ENCODE measurements at places on chromosomes 3 and 15.

GRCh38 chr3:185049710-185050109 is 103.2 kb downstream of the C3orf70 start:
- DNase-seq = no peak

DNA sequence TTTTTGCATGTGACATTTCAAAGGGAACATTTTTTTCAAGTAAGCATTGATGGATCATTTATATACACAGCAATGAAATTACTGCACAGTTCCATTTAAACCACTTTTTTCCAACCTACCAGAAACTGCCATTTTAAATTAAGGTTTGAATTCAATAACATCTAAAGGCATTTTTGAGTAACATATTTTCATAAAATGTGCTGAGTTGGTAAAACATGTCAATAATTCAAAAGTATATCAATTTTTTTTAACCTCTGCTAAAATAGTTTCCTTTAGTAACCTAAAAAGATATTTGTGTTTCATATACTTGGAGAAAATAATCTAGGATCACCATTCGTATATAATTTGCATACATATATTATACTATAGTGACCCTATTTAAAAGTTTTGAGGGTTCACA is 355.1 kb upstream of the KCNMB2 start:
- no peak for DNase-seq

DNA sequence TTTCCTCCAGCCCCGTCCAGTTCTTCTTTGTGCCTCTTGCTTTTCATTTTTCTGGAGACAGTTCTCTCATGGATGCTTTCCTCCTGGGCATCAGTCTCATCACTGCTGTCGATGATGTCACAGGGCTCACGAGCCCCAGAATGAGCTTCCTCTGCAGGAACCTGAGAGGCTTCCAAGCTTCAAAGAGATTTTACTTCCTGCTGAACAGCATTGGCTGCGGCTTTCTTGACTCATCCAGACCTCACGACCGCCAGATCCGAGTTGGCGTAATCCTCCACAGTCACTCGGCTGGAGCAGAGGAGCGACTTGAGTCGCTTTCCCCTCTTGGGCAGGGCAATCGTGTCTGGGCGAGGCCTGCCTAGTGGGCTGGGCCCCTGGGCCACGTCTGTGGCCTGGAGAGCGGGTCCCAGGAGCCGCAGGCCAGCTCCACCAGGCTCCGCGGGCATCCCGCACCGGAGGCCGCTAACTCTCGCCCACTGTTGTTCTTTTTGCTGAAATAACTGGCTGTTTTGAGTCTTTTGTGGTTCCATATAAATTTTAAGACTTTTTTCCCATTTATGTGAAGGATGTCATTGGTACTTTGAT is 20.8 kb upstream of the FAN1 start:
- DNase-seq = no peak

- peak; percentile 13 for DNase-seq
Observed at GRCh38 chr3:21991061-21991460, 240.1 kb upstream of the ZNF385D start.

- no peak for DNase-seq
Observed at GRCh38 chr3:114293838-114294535, at the start of gene TIGIT. TIGIT (plus strand) TSS chr3:114294028; CDS start chr3:114294062, 34 bp downstream.

GRCh38 chr3:194300382-194300758 is 50.8 kb downstream of the CPN2 start:
- peak; percentile 91 for DNase-seq

DNA sequence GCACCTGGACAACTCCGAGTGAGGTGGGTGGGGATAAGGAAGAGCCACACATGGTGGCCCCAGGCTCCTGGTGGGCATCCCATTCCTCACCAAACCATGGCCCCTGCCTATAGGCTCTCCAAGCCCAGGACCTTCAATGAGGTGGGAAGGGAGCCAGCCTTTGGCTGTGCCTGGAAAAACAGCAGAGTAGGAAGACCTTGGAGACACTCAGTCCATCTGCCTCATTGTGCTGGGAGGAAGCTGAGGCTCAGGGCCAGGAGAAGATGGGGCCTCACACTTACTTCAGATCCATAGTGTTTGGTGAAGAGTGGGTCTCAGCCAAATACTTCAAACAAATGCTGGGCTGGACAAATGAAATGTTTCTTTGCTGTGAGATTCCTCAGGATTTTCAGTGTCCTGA is 47.4 kb upstream of the APEH start:
- no peak for DNase-seq

- DNase-seq = no peak
Observed at GRCh38 chr3:195817578-195818135, 5.9 kb upstream of the MUC4 start.

- DNase-seq = no peak
Observed at GRCh38 chr3:4043867-4044575, 244.8 kb downstream of the LRRN1 start.

- no peak for DNase-seq
Observed at GRCh38 chr3:80770106-80771074, 991.1 kb downstream of the GBE1 start.

DNA sequence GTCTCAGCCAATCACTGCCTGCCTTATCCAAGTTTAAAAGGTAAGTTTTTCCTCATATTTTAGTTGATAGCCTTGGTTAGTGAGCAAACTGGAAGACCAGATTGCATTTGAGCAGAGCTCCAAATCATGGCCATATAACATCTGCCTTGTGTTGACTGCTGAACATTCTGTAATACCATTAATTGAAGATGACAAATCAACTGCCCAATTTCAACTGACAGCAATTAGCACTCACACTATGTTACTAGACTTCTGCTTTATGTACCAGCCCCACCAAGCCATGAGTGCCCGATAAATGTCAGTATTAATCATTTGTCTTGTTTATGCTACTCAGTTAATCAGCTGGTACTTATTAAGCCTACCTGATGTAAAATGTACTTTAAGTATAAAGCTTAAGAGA is 83.1 kb downstream of the CGGBP1 start:
- DNase-seq = no peak

GRCh38 chr3:97232393-97233034 is 418.1 kb downstream of the EPHA6 start:
- peak; percentile 60 for DNase-seq

DNA sequence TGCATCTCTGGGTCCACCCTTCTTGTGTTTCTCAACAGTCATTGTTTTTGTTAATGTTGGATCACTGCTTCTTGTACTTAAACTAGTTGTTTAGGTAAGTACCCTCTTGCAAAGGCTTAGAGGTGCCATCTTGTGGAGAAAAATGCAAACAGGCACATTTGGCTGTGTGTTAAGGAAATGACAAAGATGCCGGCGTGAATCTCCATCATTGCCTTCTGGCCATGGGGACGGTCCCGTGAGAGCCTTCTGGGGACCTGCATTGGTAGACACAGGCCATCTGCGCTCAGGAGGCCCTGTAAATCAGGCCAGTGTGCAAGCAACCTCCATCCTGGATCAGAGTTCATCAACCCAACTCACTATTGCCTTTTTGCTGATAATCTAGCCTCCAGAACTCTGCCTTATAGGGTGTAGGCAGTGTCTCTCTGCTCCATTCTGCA is 158.6 kb upstream of the NR2E3 start:
- peak; percentile 62 for DNase-seq

- no peak for DNase-seq
Observed at GRCh38 chr15:91223863-91224262, 123.8 kb downstream of the SV2B start.

DNA sequence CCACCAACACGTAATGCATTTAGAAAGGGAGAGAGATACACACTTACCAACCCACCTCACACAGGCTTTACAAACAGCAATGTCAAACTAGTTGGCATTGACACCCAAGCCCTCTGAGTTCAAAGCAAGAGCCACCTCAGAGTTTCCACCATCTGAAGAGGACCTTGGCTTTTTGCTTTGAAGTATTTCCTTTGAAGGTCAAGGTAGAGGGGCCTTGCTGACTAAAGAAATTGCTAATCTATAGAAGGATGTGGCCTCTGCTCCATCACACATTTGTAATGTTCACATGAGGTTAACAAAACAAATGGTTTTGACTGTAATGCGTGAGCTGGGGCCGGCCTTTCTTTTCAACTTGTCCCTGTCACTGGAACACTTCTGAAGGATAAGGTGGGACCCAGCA is 117.7 kb downstream of the POLR2M start:
- DNase-seq = no peak

GRCh38 chr15:92989470-92989869 is 89.3 kb downstream of the CHD2 start:
- DNase-seq = no peak

GRCh38 chr3:56055951-56056350 is 412.3 kb downstream of the ERC2 start:
- no peak for DNase-seq

GRCh38 chr3:30020380-30020779 is 586.0 kb upstream of the TGFBR2 start:
- no peak for DNase-seq

GRCh38 chr15:23690450-23690852 is 3.3 kb upstream of the NDN start:
- peak; percentile 96 for DNase-seq

GRCh38 chr15:81506071-81506470 is 132.1 kb upstream of the TMC3 start:
- no peak for DNase-seq

DNA sequence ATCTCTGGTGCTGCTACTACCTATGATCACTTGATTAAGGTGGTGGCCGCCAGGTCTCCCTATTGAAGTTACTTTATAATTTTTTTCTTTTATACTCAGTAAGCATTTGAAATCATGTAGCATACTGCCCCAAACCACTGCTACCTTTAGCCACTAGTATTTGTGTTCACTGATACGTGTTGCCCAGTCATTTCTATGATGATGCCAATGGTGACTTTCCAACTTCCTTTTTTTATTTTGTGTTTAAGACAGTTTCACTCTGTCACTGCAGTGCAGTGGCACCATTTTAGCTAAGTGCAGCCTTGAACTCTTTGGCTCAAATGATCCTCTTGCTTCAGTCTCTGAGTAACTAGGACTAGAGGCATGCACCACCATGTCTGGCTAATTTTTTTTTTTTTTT is 598.2 kb downstream of the NAALADL2 start:
- no peak for DNase-seq

DNA sequence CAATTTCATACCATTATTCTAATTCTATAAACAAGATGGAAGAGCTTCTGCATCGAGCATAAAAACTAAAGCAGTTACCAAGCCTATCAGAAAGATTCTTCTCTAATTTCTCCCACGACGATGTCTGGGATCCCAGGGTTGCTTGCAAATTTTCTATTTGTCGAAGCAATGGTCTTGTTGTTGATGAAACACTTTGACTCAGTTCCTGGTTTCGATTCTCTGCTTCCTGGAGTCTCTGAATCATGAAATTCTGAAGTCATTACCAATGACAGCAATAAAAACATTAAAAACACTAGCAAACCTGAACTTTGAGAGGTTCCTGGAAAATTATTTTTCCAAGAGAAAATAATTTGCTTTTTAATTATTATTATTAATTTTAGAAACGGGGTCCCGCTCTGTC is 18.7 kb downstream of the TMF1 start:
- DNase-seq = no peak

DNA sequence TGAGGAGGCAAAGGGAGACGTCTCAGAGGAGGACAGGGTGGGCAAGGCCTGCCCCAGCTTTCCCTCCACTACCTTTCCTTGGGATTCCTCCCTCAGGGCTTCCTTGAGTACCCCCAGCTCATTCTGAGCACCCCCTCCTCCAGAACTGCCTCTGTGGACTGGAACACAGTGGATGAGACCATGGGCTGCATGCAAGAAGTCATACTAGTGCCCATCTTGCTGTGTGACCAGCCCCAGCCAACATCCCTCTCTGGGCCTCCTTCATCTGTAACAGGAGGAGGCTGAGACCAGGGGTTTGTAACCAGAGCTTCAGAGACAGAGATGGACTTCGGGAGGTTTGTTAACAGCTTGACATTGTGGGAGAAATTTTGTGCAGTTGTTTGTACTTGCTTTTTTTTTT is 25.6 kb downstream of the FEM1B start:
- DNase-seq = no peak

DNA sequence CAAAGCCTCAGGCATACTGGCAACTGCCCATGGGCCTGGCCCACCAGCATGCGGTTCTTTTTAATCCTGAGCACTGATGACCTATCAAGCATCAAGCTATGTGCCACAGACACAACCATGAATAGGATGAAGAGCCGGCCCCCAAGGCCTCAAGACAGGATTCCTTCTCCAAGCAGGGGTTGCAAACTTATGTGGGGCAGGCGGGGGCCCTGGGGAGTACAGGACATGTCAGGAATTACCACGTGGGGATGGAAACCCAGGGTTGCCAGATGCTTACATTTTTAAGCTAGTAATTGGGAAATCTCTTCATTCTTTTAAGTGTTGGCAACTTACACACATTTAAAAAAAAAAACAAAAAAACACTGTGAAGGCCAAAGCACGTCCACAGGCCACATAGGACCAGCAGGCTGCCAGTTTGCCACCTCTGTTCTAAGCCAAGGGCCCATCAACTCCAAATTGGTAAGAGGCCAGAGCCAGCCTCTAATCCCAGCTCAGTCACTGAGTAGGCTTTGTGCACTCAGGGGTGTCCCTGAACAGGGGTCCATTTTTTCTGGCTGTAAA is 32.8 kb downstream of the BDH1 start:
- DNase-seq = no peak
